ENCODE measurements at places on chromosomes 4 and X.

DNA sequence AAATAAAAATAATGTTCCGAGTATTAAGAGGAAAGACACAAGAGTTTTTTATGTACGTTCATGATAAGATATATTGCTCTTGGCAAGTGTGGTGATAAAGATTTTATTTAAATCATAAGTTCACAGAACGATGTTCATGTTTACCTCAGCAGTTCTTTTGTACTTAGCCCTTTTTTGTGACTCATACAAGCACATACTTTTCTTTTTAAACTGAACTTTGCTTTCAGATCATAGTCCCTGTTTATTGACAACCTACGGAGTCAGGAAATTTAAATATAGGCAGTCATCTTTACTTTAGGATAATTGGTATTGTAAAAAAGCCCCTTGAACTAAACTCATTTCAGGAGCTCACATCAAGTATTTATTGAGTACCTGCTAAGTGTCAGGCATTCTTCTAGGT is 1.3 kb upstream of the CTSO start:
- DNase-seq: no peak

DNA sequence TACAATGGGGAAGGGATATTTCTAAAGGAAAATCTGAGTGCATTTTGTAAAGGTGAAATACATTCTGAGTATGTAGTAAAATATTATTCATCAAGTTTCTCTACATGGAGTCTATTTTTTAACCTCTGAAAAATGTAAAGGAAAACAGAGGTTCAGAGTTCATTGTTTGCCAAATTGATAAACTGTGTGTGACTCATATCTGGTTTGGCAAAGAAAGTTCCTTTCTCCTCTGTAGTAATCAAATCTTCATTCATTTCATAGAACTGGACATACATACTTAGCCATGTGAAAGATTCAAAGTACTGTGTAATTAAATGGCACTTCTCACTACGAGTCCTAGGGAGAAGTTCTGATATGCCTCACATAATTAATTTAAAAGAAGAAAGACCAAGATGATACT is 61.6 kb downstream of the HPGD start:
- no peak for DNase-seq

- peak; percentile 64 for DNase-seq
These were observed 785 bp upstream of the EFNB1 start for GRCh38 chrX:68827848-68828624.

GRCh38 chr4:102518703-102519131 is 17.6 kb downstream of the NFKB1 start:
- no peak for DNase-seq

- DNase-seq: no peak
These were observed 20.0 kb downstream of the GALNT7 start for GRCh38 chr4:173188648-173189047.

- DNase-seq: no peak
These were observed 51.0 kb upstream of the ENPP6 start for GRCh38 chr4:184268584-184269160.

GRCh38 chrX:9465380-9466123 is 694 bp downstream of the TBL1X start:
- peak; percentile 11 for DNase-seq

DNA sequence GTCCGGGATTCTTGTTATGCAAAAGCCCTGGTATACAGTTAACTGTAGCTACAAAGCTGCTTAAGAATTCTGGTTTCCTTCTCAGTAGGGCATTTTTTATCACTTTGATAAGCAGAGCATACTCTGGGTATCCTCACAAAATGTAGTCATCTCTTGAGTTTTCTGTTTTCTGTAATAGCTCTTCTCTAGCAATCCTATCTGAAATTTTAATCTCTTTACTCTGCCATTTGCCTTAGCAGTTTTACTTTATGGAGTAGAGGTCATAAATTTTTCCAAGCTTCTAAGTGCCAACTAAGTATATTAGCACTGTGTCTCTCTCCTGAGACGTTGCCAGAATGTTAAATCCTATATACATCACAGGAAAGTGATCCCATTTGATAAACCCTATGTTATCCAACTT is 28.0 kb upstream of the BANK1 start:
- no peak for DNase-seq

DNA sequence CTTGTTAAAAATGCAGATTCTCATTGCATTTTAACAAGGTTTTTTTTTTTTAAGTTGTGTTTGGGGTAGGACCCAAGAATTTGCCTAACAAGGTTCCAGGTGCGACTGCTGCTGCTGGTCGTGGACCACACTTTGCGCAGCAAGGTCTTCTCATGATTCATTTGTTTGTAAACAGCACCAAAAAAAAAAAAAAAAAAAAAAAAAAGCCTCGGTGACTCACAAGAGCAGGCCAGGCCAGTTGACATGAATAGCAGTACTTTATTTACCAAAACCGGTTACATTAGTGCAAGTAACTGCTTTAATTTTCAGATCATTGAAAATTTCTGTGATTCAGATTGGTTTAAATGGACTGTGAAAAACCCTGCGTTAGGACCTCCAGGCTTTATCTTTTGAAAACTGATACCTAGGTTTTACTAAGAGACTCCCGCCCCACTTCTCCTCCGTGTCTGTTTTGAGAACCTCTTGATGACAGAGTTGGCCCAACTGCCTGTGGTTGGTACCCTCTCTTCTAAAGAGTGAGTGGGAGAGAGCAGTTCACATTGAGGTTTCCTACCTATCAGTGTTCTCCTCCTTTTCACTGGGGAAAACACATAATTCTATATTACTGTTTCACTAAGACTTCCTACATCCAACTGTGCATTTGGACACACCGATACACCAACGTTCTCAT is 86.2 kb downstream of the PHEX start:
- no peak for DNase-seq

- no peak for DNase-seq
These were observed 156.8 kb downstream of the MGST2 start for GRCh38 chr4:139822391-139822790.

DNA sequence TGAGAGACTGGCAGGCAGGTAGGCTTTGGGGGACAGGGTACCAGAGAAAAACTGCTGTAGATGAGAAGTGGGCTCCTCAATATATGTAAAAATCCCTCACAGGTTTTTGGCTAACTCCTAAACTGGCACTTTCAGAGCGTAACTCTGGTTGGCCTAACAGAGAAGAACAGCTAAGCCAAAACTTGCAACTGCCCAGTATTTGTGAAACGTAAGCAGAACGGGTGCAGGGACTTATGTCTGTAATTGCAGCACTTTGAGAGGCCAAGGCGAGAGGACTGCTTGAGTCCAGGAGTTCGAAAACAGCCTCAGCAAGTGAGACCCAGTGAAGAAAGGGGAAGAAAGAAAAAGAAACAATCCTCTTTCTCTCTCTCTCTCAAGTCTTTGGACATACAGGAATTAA is 25.0 kb downstream of the EIF4E start:
- no peak for DNase-seq

DNA sequence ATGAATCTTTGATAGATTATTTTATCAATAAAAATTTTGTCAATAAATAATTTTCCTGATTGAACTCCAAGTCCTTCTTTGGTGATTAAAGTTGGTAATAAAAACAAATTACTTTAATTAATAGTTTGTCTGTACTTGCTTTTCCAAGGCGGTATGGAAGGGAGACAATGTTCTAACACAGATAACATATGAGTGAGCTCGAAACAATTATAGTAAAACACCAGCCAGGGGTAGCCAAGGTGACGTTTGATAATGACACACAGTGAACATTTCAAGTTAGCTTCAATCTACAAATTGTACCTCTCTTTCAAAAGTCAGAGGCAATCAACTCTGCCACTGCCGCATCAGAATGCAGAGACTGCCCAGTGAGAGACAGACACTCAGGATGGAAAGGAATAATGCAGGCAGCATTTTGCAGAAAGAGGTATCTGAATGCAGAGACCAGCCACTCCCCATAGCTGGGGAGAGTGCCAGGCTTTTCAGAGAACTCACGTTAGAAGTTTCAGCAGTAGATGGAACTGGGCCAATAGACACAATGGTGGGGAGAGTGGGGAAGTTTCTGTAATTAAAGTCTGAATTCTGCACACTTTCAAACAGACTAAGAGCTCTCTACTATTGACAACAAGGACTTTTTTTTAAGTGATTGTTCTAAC is 18.1 kb upstream of the ATOH1 start:
- DNase-seq: no peak

DNA sequence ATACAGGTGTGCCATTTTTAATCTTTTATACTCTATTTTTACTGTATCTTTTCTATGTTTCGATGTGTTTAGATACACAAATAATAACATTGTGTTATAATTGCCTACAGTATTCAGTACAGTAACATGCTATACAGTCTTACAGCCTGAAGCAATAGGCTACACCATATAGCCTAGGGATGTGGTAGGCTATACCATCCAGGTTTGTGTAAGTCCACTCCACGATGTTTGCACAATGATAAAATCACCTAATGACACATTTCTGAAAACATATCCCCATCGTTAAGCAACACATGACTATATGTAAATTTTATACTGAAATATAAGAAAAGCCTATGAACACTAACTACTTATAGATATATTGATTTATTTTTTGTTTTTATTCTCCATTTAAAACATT is 48.9 kb upstream of the EXOC1L start:
- no peak for DNase-seq

GRCh38 chr4:128600410-128600809 is 209.1 kb upstream of the JADE1 start:
- no peak for DNase-seq

- DNase-seq: no peak
These were observed 57.2 kb upstream of the BEX4 start for GRCh38 chrX:103157496-103158316.

- no peak for DNase-seq
These were observed 9.6 kb downstream of the PDGFC start for GRCh38 chr4:156962058-156962358.

DNA sequence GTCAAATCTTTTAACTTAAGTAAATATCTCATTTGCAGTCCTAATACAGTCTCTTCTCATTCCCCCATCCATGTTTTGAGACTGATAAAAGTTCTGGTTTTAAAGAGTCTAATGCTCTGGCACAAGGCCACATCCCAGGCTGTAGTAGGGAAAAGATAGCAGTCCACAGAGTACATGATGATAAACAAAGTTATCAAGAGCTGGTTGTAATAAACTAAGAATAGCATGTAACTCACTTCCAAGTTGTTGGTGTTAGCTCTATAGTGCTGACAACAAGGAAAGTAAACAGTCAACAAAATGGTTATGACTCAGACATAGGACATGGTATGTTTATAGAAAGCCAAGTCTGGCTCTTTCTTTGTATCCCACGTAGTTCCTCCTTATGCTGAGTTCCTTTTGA is 21.8 kb upstream of the AREG start:
- DNase-seq: no peak

DNA sequence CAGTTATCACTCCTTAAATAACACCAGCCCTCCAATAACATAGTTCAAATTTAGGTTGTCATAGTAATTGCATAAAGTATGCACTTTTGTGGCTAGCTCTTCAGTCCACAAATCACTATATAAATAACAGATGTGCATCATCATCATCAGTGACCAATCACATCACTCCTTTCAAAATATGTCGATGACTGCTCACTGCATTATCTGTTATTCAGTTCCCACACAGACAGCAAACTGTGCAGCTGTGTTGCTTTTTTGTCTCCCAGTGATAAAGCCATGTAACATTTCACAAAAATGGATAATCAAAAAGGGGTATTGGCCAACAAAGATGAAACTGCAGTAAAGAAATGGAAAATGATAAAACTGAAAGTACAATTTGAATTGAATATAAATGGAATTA is 205.4 kb downstream of the DCLK2 start:
- no peak for DNase-seq

GRCh38 chr4:109751852-109752251 is 22.0 kb upstream of the PLA2G12A start:
- no peak for DNase-seq

DNA sequence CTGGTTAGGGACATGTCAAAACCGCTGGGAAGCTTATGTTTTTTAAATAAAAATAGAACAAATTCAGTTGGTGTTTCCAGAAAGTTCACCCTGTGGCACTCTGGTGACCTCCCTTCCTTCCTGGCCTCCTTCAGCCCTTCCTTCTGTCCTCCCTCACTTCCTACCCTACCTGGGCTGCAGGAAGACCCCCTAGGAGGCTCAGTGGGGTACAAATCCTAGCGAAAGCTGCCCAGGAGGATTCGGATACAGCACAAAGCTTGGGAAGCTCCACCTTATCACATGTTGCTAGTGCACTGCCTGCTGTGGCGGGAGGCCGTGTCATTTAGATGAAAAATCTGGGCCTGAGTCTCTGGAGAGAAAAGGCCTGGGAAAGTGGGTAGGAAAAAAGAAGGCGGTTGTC is 60.5 kb downstream of the FHDC1 start:
- no peak for DNase-seq

DNA sequence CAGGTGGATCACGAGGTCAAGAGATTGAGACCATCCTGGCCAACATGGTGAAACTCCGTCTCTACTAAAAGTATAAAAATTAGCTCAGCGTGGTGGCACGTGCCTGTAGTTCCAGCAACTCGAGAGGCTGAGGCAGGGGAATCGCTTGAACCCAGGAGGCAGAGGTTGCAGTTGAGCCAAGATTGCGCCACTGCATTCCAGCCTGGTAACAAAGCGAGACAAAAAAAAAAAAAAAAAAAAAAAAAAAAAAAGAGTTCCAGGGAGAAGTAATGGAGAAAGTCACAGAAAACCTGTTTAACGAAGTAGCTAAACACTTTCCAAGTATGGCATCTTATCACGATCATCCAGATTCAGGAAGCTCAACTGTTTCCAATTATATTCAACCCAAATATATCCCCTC is 10.9 kb downstream of the KLHL4 start:
- DNase-seq: no peak

GRCh38 chrX:10615931-10616774 is 4.2 kb downstream of the MID1 start:
- DNase-seq: no peak

- DNase-seq: no peak
These were observed 161.4 kb upstream of the GIMD1 start for GRCh38 chr4:106530024-106530361.

- no peak for DNase-seq
These were observed 23.7 kb downstream of the RP2 start for GRCh38 chrX:46860557-46860956.

DNA sequence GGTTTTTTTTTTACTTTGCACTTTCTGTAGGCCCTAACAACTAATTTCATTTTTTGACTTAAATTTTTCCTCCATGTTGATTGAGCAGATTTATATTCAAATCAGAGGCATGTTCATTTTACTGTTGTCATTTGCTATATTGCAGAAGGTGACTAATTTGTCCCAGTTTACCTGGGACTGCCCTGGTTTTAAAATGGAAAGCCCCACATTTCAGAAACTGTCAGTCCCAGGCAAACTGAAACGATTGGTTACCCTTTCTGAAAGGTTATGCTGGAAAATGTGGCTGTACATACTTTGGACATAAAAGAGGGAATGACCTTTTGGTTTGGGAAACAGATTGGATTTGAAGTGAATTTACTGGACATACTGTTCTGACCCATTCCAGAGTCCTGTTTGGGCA is 160.0 kb downstream of the SPCS3 start:
- no peak for DNase-seq

DNA sequence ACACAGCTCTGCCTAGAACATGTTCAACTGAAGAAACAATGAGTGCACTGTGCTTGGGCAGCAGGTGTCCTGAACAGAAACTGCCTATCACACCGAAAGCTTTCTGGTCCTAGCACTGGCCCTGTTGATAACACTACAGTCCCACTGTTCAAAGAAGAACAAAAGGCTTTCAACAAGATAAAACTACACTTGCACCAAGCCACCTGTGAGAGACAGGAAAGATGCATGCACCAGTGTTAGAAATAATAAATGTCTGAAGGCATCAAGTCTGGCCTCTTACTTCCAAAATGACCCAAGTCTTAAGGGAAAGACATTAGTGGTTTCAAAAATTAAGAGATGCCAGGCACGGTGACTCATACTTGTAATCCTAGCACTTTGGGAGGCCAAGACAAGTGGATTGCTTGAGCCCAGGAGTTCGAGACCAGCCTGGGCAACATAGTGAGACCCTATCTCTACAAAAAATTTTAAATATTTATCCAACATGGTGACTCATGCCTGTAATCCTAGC is 68.7 kb downstream of the APBB2 start:
- DNase-seq: no peak

All from activated CD4-positive, alpha-beta T cell treated with anti-CD3 and anti-CD28 coated beads for 1 hour (primary cell).